ENCODE measurements at places on chromosomes 13 and 19.

GRCh38 chr19:44816301-44816700 is 7.4 kb downstream of the BCAM start:
- DNase-seq, result no peak

- peak; percentile 86 for DNase-seq
Observed at GRCh38 chr19:48695743-48696352, at the start of gene FUT2. TSS of gene FUT2 (plus strand) at chr19:48695971. CDS start at chr19:48702957, 6,986 bp downstream.

DNA sequence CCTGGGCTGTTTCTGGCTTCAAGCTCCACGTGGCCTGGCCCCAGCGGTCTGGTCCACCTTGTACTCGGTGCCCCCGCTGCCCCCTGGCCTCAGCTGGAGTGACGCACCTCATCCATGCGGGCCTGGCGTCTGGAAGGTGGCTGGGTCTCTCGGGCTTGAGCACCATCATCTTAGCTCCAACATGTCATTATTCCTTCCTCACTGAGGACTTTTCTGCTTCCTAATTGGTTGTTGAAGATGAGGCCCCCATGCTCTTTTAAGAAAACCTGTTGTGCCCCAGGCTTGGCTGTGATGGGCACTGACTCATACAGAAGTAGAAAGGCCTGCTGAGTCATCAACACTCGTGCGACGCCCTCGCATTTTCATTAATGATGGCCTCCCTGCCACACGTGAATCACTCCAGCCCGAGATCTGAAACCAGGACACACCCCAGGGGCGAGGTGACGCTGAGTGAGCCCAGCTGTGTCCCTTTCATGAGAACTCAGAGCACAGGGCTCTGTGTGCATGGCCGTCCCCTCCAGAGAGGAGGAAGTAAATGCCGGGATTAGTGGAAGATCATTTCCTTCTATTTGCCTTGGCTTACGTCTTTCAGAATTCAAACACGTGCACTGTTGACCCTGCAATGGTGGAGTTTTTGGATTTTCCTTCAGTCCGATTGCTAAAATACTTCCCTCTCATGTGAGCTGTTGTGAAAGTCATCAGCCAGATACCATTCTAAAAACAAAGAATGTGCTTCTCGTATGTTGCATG is 14.0 kb upstream of the GJA3 start:
- DNase-seq, result no peak

- DNase-seq, result no peak
Observed at GRCh38 chr19:45087531-45087930, 5.4 kb upstream of the PPP1R37 start.

- DNase-seq, result no peak
Observed at GRCh38 chr19:52567921-52568320, 2.2 kb upstream of the ZNF701 start.

DNA sequence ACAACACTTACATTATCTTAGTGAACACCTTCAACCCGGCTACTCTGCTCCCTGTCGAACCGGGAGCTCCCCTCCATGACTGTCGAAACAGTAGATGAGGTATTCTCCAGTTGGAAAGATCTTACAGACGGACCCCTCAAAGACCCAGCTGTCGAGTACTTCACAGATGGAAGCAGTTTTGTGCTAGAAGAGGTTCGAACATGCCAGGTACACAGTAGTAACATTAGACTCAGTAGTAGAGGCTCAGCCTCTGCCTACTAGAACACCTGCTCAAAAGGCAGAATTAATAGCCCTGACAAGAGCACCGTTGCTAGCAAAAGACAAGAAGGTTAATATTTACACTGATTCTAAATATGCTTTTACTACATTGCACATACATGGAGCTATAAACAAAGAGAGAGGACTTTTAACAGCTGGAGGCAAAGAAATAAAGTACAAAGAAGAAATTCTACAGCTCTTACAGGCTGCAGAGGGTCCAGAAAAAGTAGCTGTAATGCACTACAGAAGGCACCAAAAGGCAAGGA is 13.6 kb upstream of the SLC15A1 start:
- no peak for DNase-seq

DNA sequence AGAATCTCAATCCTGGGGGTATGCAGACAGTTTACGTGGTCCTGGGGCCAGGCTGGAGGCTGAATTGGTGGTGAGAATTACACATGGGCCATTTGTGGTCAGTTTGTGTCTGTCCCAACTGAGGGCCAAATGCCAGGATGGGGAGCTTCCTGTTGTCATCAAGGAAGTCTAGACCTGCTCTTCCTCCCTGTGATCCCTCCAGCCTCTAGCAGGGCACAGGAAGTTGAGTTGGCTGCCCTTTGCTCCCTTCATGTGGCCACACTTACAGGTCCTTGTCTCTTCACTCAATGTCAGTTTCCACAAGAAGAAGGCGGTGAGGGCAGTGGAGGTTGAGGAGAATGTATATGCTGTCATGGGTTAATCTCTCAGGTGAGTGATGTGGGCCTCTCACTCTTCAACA is 30.1 kb downstream of the SIGLEC7 start:
- DNase-seq, result no peak

DNA sequence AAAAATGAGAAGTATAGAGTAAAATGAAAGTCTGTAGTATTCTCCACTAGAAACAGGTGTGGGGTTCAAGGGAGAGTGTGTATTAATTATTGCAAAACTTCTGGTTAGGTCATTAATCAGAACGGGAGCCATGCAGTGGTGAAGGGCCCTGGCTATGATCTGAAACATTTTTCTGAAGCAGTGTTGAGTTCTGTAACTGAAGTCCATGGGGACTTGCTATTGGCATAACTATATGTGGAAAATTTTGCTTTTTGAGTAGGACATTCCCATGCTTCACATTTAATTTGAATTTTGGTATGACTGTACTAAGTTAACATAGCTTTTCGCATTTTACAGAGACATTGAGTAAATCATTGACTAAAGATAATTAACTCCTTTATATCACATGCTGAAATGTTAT is 67.5 kb downstream of the LRCH1 start:
- no peak for DNase-seq

GRCh38 chr13:30333616-30334015 is 26.3 kb upstream of the KATNAL1 start:
- no peak for DNase-seq

GRCh38 chr19:39413272-39413910 is 922 bp downstream of the PLEKHG2 start:
- peak; percentile 74 for DNase-seq

- DNase-seq, result no peak
Observed at GRCh38 chr13:25391932-25392331, 20.2 kb downstream of the ATP8A2 start.

- DNase-seq, result peak; percentile 72
Observed at GRCh38 chr19:48696353-48697010, 711 bp downstream of the FUT2 start.

- DNase-seq, result no peak
Observed at GRCh38 chr19:29805031-29805965, 6.5 kb upstream of the CCNE1 start.

DNA sequence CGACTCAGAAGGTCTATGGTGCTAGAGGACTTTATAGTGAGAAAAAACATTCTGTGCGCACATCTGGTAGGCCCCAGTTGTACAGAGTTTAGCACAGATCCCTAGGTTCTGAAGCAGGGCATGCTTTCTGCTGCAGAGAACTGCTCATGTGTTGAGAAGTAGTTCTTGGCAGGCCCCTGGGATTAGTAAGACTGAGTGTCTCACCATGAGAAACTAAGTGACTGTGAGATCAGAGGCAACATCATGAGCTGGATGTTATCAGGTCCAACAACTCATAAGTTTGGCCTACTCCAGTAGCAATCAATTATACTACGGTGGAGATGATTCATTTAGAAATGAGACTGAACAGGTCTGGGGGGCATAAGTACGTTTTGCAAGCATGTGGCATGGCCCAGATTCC is 507.4 kb upstream of the KLF12 start:
- DNase-seq, result no peak

- peak; percentile 50 for DNase-seq
Observed at GRCh38 chr13:56412856-56413255, 727.9 kb upstream of the PRR20A start.

DNA sequence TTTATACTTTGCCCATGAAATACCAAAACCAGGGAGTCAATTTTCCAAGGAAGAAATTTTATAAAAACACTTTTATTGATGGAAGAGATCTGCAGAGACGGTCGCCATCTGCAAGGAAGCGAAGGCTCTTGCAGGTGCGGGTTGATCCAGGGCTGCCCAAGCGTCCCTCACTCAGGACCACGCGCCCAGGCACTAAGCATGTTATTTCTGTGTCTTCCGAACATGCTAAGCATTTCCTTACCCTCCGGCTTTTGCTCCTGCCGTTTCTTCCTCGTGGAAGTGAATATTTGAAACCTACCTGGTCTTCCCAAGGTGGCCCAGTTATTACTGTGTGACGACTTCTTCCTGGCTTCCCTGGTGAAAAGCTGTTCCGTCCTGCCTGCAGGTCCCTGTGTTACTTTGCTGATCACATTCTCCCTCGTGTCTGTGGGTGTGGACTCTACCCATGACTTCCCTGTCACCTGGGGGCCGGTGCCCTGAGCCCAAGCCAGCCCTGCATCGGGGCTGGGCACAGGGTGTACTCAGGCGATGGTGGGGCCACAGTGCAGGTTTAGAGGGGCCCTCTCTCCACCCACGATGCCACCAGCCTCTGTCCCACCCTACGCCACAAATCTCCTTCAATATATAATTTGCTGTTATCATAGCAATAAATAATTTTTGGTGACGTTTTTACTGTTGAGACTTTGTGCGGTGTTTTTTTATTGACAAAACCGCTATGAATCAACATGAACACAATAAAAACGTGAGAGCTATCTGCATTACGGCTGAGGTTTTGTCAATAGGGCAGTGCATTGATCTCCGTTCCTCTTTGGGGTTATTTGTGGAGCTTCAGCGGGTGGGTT is 119.4 kb downstream of the URI1 start:
- DNase-seq, result no peak

GRCh38 chr13:114142137-114142550 is 9.7 kb upstream of the RASA3 start:
- no peak for DNase-seq

- DNase-seq, result no peak
Observed at GRCh38 chr13:95784161-95784899, 107.4 kb downstream of the DNAJC3 start.

DNA sequence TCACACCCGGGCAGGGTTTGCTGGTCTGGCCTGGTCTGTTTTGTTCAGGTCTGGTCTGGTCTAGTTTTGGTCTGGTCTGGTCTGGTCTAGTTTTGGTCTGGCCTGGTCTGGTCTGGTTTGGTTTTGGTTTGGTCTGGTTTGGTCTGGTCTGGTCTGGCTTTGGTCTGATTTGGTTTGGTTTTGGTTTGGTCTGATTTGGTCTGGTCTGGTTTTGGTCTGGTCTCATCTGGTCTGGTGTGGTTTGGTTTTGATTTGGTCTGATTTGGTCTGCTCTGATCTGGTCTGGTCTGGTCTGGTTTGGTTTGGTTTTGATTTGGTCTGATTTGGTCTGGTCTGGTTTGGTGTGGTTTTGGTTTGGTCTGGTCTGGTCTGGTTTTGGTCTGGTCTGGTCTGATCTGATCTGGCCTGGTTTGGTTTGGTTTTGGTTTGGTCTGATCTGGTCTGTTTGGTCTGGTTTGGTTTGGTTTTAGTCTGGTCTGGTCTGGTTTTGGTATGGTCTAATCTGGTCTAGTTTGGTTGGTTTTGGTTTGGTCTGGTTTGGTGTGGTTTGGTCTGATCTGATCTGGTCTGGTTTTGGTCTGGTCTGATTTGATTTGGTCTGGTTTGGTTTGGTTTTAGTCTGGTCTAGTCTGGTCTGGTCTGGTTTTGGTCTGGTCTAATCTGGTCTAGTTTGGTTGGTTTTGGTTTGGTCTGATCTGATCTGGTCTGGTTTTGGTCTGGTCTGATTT is 14.4 kb upstream of the F2RL3 start:
- DNase-seq, result no peak

DNA sequence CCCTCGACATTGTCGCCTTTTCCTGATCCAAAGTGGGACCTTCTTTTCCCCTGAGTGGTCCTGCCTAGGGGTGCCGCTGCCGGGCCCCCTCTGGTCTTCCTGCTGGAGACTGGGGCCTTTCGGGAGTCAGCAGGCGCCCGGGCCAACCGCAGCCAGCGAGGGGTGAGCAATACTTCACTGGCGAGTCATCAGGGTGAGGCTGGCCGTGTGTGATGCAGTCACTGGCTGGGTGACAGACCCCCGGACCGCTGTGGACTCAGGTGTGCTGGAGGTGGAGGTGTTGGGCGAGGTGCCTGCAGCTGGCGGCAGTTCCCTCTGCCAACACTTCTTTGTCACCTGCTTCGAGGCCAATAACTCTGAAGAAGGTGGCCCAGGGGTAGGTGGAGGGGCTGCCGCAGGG is 1.5 kb upstream of the CGB5 start:
- no peak for DNase-seq

DNA sequence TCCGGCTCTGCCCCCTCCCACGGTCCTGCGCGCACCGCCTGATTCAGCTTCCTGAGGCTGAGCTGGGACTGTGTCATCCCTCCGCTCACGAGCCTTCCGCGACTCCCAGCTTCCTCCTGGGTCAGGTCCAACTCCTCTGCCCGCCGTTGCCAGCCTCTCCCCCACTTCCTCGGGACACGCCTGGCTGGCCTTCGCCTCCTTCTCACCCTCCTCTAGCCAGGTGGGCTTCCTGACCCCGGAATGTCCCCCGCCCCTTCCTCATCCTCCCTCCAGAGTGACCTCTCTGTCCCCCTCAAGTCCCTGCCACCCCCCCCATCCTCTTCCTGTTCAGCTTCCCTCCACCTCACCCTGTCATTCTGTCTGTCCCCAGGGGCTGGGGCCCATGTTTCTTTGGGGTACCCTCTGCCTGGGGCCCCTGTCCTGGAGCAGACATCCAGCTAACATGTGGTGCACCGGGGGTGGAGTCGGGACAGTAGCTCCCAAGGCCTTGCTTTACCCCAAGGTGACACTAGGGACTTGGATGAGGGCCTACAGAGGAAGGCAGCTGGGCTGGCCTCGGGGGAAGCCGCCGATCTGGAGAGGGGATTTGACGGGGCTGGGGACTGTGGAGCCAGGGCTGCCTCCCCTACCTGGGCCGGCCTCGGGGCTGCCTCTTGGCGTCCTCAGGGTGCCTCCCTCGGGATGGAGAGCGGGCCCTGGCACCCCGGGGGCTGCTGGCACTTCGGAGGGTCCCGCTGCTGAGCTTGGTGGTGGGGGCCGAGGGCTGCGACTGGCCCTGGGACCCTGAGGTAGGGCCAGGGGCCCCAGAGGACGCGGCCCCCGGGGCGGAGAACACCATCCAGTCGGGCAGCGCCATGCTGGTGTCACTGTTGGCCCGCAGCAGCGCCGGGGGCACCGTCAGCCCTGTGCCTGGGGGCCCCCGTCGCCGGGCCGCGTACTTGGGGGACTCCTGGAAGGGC is 16.5 kb downstream of the SHANK1 start:
- DNase-seq, result peak; percentile 56

DNA sequence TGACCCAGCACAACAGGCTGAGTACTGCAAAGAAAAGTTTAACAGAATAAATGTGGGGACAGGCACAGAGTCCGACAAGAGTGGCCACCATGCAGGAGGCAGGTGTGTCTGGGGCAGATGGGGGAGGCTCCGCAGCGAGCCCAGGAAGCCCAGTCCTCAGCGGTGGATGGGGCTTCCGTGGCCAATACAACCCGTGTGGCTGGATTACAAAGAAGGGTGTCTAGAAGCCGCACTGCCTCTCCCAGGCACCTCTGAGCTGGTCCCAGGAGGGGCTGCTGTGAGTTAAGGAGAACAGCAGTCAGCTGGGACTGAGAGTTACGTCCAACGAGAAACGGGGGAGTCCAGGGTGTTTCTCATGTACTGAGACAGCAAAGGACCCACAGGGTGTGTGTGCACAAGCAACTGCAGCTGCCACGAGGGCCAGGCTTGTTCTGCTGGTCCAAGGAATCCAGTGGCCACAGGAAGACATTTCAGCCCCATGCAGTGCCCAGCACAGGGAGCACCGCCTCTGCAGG is 70.2 kb downstream of the SPACA7 start:
- no peak for DNase-seq
